ENCODE measurements at places on chromosomes 7 and 10.

- DNase-seq, result no peak
These were observed 302.6 kb upstream of the SEMA3D start for GRCh38 chr7:85489498-85489897.

- no peak for DNase-seq
These were observed 102.7 kb downstream of the ZNF248 start for GRCh38 chr10:37754538-37755323.

DNA sequence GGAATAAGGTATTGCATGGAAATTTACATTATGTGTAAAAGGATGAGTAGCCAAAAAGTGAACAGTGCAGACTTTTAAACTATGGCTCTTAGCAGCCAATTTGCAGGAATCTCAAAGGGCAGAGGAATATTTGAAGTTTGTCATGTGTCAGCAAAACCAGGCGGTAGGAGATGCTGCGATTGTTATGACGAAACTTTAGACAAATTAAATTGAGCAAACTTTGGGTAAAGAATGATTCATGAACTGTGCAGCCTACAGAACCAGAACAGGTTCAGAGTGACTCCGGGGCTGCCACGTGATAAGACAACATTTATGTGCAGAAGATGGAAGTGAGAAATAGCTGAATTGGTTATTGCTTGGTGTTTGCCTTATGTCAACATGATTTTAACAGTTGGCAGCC lies 39.2 kb upstream of the CCDC6 start:
- DNase-seq, result no peak

GRCh38 chr7:22842383-22842941 lies 19.8 kb upstream of the TOMM7 start:
- no peak for DNase-seq

GRCh38 chr7:104366390-104366789 lies 38.0 kb downstream of the LHFPL3 start:
- DNase-seq, result no peak

GRCh38 chr7:94146408-94146807 lies 142.3 kb upstream of the BET1 start:
- no peak for DNase-seq

DNA sequence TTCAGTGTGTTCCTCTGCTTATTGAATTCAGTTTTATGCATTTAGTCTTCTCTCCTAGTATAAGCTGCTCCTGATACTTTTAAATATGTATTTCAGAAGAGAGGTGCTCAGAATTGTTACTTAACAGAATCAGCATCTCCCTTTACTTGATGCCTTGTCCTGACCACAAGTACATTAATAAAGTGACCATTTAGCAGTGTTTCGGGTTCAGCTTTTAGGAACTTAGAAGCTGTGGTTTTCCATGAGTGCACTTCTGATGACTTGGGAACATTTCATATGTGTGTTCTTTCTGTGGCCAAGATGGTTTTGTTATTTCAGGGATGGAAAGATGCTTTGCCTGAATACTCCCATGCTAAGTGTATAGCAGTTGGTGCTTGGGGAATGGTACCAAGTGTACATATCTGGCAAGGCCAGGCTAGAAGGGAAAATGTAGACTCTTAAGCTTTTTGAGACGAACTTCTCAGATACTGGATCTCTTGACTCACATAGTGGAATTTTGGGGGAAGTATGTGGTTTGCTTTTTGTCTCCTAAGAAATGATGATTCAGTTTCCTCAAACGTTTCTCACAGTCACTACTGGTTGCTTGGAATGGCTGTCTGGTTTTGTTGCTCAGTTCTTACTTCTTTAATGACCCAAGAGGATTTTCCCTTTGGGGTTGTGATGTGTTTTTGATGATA lies 17.2 kb downstream of the SGPL1 start:
- no peak for DNase-seq

DNA sequence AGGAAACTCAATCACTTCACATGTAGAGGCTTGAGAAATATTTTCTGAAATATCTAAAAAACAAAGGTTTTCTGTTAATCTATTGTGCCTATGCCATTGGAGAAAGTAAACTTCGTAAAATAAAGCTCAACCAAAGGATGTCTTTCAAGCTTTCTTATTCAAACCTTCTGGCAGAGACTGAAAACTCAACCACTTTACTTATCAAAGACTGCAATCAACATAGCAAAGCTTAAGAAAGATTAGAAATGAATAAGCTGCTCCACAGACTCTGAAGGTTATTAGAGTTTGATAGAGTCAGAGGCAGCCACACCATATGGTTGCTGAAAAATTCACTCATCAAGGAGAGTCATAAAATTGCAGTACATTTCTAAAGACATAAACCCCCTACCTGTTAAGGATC lies 245.8 kb upstream of the MEOX2 start:
- no peak for DNase-seq

All from activated gamma-delta T cell treated with Interleukin-2 at 50 U/mL for 16 hours (primary cell).